NCI-H748 treated with DMSO at 0.1 percent for 48 hours (cell line): ENCODE measurements at places on chromosomes 7 and 10.
A peak's percentile ranks its signal among the peaks of the same experiment; 100 is the strongest.

DNA sequence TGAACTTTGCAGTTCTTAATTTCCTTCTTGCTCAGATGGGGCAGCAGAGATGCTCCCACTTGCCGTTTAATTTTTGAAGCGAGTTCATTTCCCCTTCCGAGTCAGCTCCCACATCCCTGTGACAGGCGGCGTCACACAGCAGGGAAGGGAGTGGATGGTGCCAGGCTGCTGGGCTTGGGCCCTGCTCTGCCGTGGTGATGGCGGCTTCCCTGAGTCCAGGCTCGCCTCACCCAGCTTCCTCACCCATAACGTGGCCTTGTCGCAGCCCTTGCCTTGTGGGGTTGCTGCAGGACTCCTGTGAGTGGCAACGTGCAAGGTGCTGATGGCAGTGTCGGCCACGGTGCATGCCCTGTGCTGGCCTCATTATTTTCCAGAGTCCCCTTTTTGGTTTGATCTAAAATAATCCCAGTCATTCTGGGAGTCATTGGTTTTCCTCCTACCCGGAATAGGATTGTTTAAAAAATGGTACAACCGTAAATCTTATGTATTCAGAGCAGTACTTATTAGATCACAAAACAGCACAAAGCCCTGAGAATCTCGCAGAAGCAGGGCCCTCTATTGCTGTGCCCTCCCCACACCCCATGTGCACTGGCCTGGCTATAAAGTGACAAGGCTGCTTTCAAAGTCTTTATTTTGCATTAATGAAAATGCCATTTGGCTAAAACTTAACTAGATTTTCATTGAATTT lies 260.1 kb downstream of the WDR37 start:
- no peak for DNase-seq

DNA sequence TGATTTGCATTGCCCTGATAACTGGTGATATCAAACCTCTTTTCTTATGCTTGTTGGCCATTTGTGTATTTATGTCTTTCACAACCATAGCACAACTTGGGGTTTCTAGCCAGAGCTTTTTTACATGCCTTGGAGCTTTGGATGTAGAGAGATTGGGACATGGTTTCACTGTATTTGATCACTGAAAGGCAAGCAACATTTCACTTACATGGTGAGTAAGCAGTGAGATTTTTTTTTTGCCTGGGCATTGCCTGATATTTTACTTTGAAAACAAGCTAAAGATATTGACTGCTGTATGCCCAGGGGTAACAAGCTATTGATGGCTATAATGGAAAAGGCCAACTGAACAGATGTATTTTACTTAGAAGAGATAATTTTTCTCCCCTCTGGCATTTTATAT lies 259.0 kb downstream of the PHTF2 start:
- DNase-seq, result no peak

DNA sequence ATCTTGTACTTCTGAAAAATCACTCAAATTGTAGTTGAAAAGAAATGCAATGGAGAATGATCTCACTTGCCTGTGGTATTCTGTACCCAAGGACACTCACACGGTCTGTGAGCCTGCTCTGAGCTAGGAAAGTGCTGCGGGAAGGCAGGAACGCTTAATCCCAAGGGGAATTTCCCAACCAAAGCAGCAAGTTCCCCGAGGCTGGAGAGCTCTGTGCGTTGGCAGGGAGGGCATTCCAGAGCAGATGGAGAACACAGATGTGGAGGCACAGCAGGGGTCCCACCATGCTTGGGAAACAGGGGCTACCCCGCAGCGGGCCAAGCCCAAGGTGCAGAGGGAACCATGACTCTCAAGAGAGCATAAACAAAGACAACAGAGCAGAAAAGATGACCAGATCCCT lies 13.6 kb downstream of the SVIL start:
- no peak for DNase-seq

DNA sequence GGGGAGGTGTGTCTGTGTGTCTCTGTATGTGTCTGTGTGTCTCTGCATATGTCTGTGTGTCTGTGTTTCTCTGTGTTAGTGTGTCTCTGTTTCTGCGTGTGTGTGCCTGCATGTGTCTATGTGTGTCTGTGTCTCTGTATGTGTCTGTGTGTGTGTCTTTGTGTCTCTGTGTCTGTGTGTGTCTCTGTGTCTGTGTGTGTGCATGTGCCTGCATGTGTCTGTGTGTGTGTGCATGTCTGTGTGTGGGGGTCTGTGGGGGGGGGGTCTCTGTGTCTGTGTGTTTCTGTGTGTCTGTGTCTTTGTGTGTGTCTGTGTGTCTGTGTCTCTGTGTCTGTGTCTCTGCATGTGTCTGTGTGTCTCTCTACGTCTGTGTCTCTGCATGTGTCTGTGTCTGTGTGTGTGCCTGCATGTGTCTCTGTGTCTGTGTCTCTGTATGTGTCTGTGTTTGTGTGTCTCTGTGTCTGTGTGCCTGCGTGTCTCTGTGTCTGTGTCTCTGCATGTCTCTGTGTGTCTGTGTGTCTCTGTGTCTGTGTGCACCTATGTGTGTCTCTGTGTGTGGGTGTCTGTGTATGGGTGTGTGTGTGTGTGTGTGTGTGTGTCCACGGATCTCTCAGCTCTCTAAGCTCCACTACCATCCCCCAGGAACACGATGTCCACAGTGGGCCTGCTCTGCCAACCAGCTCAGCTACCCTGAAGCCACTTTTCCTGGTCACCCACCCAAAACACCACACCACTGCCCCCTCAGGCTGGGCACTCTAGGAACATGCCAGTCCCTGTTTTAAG lies 41.7 kb downstream of the RASGEF1A start:
- DNase-seq, result no peak

DNA sequence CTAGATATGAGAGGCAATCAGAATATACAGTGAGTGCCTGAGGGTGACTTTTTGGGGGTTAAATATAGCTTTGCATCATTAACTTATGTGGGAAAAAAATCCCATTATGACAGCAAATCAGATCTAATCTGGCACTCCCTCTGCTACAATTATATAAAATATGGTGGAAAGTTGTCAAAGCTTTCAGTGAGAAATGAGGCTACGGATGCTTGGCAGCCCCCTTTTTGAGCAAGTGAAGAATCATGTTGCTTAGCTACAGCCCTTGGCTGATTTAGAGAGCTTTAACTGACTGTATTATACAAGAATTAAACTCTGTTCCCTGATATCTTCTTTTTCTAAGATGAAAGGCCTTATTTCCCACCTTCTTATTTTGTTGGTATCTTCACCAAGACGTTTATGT lies 57.4 kb downstream of the GPR158 start:
- no peak for DNase-seq

DNA sequence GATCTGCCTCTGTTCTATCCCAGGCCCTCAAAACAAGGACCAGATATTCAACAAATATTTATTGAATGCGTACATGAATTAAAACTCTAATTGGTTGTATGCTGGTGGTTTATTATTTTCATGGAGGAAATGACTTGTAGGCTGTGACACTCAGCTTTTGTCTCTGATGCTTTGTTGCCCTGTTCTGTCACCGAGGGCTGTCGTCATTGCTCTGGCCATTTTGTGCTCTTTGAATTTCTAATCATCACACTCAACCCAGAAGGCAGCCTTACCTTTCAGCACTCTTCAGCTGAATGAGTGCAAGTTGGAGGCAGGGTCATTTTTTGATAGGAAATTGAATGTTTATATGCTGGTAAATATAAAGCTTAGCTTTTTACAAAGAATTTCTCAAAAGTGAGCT lies 14.5 kb downstream of the SRGN start:
- DNase-seq, result no peak

DNA sequence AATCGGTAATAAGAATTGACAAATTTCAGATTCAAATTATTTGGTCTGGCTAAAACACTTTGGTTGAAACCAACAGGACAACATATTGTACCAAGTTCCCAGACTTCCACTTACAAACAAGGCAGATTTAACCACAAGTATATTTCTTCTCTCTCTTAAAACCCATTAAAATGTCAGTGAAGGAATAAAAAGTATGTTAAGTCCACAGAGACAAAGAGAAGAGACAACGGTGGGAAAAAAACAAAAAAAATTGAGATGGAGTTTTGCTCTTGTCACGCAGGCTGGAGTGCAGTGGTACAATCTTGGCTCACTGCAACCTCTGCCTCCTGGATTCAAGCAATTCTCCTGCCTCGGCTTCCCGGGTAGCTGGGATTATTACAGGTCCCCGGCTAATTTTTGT lies 16.3 kb downstream of the TM9SF3 start:
- no peak for DNase-seq

DNA sequence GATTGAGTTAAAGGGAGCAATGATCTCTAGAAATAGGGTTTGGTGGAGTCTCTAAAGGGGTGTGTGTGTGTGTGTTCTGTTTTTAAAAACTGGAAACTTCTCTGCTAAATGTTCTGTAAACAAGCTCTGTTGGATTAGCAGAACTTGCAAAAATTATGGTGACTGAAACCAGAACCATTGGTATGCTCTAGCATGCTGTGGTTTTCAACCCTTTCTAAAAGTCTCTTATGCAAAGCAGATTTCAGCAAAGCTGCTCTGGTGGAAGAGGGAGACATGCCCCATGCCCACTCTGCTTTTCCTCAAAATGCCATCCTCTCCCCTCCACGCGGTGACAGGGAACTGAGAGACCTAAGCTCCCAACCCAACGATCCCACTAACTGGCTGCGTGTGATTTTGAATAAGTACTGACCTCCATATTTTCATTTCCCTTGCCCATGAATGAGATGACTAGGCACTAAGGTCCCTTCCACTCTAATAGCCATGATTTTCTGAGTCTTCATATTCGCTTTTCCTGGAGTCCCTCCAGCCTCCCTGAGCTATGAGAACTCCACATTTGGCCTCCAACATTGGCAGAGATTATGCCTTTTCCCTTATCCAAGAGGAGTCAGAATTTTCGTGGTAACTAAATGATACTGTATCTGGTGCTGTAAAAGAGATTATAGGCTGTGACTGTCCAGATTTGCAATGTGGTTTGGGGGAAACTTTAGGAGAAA lies 117.3 kb upstream of the PALS2 start:
- DNase-seq, result no peak

DNA sequence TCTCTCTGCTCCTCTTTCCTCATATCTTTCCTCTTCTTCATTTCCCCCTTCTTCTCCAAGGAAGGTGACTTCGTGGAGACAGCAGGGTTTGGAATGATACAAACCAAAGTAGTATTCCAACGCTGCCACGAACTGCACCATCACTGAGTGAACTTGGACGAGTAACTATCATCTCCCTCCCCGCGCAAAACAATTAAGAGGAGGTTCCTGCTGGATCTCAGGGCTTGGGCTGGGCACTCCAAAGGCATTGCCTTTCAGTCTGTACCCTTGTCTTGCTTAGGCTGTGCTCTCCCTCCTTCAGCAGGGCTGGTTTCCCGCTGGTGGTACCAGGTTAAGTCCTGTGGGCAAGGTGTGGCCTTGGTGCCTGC lies 790 bp upstream of the PITX3 start:
- DNase-seq, result no peak

GRCh38 chr10:61894133-61894532 lies 7.4 kb upstream of the ARID5B start:
- no peak for DNase-seq

- no peak for DNase-seq
Measured at GRCh38 chr10:100858747-100859483, 53.8 kb upstream of the SLF2 start.

GRCh38 chr10:1377740-1378397 lies 321.7 kb downstream of the WDR37 start:
- DNase-seq, result no peak

GRCh38 chr7:133796782-133797745 lies 330.1 kb upstream of the LRGUK start:
- DNase-seq, result no peak

GRCh38 chr7:25897261-25897782 lies 254.7 kb upstream of the NFE2L3 start:
- DNase-seq, result no peak

DNA sequence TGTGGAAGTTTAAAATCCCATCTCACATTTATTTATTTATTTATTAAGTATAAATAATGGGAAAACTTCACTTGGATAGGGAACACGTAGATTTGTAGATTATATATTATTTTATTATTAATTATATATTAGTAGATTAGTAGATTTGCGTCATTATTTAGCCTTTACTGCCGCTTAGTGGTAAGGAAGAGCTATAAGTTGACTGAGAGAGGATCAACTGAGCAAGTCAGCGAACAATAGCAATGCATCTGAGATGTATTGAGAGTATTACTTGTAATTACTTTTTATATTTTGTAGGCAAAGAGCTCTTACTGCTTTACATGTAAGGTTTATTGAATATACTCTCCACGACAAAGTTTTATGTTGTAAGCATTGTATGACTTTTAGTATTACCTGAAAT lies 244.5 kb upstream of the ANKRD30A start:
- DNase-seq, result no peak

GRCh38 chr10:114754445-114755320 lies 66.9 kb upstream of the FHIP2A start:
- no peak for DNase-seq

DNA sequence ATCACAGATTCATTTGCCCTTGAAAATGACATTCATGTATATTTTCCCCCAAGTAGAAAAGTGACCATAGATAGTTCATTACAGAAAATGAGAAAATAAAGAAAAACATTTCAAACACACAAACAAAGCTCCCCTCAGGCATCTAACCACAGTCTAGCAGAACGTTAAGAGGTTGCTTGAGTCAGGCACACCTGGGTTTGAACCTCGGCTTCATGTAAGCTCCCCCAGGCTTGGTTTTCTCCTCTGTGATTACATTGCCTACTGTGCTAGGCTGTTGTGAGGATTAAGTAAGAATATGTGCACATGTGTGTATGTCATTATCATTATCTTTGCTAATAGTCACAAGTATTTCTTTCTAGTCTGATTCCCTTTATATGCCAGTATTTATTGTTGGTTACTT lies 9.1 kb downstream of the DNTT start:
- no peak for DNase-seq

- no peak for DNase-seq
Measured at GRCh38 chr7:41437257-41438196, 265.4 kb downstream of the INHBA start.

- DNase-seq, result no peak
Measured at GRCh38 chr10:85527616-85528317, 838.8 kb downstream of the GRID1 start.

GRCh38 chr7:140230861-140231770 lies 54.3 kb upstream of the KDM7A start:
- DNase-seq, result peak; percentile 87

- no peak for DNase-seq
Measured at GRCh38 chr10:69218831-69219230, 1.3 kb upstream of the HKDC1 start.

DNA sequence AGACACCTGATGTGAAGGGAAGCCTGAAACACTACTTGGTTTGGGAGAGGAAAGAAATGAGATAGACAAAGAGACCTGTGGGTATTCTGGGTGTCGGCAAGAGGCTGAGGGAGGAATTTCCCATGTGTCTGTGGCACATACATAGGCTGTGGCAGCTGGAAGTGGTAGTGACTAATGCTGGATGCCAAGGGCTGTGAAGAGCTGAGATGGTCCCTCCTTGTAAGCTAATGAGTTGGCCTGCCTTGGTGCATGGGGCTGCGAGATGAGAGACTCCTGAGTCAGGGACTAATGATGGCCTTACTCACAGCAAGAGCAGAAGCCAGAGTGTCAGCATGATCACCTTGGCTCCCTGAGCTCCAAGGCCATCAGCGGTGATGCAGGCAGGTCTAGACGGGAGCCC lies 119.0 kb upstream of the EEPD1 start:
- no peak for DNase-seq
